ENCODE measurements at places on chromosomes 3 and 15.

GRCh38 chr15:92365906-92366305 lies 27.8 kb upstream of the ST8SIA2 start:
- no peak for DNase-seq

DNA sequence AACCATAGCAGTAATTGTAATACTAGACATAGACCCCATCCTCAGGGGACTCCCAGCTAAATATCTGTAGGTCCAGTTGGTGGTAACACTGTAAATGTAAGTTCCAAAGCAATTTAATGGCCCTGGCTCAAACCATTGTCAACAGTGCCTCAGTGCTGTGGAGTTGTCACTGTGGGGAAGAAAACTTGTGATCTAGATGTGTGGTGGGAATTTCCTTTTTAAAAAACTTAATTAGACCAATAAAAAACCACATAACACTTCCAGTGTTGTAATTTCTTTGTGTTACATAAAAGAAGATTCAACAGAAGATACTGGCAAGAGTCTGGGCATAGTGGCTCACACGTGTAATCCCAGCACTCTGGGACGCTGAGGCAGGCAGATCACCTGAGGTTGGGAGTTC lies 138.6 kb upstream of the UMPS start:
- no peak for DNase-seq

GRCh38 chr15:45402955-45403877 lies 24.9 kb upstream of the GATM start:
- DNase-seq: no peak

DNA sequence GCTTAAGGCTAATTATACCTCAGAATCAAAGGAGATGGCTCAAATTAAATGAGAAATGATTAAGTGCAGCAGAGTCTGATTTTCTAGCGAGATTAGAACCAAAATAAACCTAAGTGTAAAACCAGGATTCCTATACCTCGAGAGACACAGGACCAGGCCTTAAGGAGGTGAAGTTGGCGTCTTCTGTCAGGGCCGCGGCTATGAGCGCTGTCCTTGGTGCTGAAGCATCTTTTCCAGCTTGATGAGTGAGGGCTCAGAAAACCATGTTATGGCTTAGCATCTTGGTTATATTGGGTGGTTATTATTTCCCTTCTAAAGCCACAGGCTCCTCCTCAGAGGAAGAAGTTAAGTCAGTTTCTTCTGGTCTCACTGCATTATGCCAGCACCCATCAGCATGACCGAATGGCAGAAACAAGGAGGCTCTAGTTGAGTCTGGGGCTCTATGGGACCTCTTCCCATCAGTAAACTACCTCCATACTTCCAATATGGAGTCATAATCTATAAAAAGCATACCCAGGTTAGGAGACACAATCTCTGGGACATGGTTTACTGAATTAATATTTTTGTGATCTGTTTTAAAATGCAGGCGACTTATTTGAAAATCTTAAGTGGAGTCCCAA lies 120.1 kb upstream of the NMNAT3 start:
- DNase-seq: no peak

DNA sequence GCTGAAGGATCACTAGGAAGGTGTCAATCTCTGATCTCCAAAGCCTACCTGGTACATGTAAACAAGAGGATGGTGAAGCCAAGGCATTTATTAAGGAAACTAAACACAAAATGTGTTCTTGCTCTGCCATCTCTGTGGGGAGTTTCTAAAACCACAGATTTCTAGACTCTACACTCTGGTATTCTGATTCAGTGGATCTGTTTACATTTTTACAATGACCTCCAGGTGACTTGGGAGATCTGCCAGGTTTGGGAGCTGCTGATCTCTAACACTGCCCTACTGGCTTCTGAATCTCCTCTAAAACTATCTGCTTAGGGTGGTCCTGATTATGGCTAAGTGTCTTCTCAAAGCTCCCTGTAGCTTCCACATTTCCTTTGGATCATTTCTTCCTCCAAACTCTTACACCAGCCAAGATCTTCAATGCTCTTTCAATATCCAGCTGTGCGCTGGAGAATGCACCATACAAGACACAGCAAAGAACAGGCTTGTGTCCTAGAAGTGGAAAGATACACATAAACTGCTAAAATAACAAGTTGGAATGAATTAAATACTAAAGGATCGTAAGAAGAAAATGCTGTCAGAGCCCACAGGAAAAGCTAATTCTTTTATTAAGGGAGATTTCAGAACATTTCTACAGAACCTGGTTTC lies 72.7 kb downstream of the GREM1 start:
- no peak for DNase-seq

DNA sequence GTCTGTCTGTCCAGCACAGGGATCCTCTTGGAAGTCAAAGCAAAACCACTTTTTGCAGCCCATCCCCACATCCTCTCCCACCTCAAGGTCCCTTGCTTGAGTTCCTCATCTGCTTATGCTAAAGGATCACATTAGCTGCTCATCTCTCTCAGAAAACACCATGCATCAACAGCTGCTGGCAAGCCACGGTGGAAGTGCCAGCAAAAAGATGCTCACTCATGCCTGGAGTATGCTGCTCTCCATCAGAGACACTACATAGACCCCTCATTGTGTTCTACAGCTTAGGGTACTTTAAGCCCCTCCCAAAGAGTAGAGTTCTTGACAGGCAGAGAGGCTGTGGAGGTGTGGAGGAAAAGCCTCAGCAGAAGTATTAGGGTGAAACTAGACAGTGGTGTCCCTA lies 94.6 kb upstream of the COL8A1 start:
- DNase-seq: no peak

- DNase-seq: no peak
These were observed 169.7 kb downstream of the KCNMB2 start for GRCh38 chr3:178705925-178706324.
